ENCODE measurements at places on chromosomes 13 and 19.
A peak's percentile ranks its signal among the peaks of the same experiment; 100 is the strongest.

GRCh38 chr19:45457776-45458175 is 10.0 kb upstream of the FOSB start:
- no peak for DNase-seq

- no peak for DNase-seq
Measured at GRCh38 chr13:112347986-112348385, 28.2 kb upstream of the SPACA7 start.

DNA sequence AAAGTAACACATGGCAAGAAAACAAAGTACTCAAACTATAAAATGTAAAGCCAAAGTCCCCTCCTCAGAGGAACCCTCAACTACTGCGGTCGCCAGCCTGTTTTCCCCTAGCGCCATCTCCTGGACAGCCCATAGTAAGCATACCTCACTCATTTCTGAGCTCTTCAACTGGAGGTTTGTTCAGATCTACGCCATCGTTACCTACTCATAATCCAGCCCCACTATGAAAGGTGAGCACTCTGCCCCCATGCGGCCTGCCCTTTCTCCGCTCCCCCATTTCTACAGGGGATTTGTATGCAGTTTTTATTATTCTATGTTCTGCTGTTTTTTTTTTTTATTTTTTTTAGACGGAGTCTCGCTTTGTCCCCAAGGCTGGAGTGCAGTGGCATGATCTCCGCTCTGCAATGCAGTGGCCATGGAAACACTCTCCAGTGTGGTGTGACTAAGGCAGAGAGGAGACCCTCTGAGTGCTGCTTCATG is 26.2 kb downstream of the OPA3 start:
- peak; percentile 50 for DNase-seq

GRCh38 chr13:96996107-96996506 is 1.8 kb upstream of the OXGR1 start:
- DNase-seq = no peak

DNA sequence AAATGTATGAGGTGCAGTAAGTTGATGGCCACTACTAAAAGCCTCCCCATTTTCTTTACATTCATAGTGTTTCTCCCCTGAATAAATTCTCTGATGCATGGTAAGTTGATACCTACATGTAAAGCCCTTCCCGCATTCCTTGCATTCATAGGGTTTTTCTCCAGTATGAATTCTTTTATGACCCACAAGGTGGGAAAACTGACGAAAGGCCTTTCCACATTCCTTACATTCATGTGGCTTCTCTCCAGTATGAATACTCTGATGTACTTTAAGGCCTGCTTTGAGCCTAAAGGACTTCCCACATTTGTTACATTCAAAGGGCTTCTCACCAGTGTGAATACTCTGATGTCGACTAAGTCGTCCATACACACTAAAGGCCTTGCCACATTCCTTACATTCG is 20.5 kb downstream of the ZNF607 start:
- DNase-seq = no peak

GRCh38 chr13:74767050-74767449 is 632.8 kb upstream of the KLF12 start:
- no peak for DNase-seq

- DNase-seq = no peak
Measured at GRCh38 chr19:29683009-29683408, 17.7 kb downstream of the PLEKHF1 start.

DNA sequence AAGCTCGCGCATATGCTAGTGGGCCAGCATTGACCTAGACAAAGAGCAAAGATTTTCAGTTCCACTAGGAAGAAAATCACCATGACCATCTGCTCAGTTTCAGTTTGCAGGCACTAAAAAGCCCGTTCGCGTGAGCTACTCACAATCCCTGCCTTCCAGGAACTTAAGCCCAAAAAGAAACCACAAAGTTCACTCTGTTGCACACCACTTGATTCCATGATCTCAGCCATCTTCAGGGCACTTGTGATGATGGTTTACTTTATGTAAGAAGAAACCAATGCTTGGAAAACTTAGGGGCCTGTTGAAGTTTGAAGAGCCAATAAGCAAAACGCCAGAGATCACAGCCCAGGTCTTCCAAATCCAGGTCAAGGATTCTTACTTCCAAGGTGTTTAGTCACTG is 45.0 kb upstream of the SLC15A1 start:
- no peak for DNase-seq

DNA sequence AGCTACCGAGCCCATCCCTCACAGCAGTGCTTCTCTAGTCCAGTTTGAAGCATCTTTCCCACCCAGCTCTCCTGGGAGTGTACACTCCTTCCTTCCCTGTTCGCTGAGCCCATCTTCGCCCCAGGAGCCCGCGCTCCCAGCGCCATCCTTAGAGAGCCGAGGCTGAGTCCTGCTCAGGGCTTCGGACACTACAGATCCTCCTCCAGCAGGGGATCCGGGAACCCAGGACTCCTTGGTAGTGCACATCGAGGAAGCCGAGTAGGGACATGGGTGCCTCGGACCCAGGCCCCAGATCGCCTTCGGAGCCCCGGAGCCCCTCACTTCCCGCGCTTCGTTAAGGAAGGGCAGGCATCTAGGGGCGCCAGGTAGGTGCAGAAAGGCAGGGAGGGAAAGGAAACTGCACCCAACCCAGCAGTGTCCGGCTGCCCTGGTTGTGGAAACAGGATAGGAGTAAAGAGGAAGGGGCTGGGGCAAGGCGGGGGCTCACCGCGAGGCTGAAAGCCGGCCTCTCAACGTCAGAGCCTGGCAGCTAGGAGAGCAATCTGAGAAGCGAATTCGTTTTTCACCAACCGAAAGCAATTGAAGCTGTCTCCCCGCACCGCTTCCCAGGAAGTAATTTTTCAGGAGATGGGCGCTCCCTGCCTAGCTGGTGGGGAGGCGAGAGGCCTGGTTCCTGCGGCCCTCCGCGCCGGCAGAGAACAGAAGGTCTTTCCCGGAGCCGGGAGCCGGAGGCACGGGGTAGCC is 1.0 kb downstream of the PDX1 start:
- no peak for DNase-seq

DNA sequence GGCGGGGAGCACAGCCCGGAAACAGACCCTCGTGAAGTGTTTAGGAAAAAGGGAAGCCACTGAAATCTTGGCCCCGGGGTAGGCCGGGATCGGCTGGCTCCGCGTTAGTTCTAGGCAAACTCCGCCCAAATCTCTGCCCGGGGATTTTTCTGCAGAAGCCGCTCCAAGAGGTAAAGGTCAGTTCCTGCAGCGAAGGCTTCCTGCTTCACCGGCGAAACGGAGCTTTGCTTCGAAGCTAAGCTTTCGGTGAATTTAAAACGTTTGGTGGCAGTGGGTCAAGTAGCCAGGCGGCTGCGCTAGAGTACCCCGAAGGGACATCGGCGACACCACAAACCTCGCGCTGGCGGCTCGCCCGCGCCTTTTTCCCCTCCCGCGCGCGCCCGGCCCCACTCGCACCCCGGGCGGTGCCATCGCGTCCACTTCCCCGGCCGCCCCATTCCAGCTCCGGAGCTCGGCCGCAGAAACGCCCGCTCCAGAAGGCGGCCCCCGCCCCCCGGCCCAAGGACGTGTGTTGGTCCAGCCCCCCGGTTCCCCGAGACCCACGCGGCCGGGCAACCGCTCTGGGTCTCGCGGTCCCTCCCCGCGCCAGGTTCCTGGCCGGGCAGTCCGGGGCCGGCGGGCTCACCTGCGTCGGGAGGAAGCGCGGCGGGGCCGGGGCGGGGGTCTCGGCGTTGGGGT is 441 bp downstream of the GJB2 start:
- DNase-seq = no peak

DNA sequence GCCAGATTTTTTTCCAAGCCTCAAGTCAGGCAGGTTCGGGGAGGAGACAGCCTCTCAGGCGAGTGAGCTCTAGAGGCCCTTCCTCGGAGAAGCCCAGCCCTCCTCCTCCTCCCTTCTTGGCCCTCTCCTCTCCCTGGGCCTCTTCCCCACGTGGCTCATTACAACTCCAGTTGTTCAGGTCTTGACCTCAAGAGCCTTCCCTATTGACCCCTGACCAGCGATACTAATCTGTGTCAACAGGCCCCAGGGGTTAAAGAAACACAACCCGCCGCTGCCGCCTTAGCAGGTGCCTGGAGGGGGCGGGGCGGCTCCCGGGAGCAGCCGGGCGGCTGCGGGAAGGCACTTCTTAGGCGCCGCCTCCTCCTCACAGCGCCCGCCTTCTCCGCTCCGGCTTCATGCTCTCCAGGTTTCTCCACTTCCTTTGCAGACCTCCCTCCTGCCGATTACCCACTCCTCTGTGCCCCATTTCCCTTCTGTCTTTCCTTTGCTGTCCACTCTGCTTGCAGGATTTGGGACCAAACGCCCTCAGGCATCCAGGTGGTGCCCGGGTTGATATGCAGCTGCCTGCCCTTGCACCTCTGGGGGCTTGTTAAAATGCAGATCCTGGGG is 51.0 kb downstream of the LYL1 start:
- DNase-seq = no peak

GRCh38 chr13:112569821-112570220 is 18.1 kb downstream of the TUBGCP3 start:
- no peak for DNase-seq

DNA sequence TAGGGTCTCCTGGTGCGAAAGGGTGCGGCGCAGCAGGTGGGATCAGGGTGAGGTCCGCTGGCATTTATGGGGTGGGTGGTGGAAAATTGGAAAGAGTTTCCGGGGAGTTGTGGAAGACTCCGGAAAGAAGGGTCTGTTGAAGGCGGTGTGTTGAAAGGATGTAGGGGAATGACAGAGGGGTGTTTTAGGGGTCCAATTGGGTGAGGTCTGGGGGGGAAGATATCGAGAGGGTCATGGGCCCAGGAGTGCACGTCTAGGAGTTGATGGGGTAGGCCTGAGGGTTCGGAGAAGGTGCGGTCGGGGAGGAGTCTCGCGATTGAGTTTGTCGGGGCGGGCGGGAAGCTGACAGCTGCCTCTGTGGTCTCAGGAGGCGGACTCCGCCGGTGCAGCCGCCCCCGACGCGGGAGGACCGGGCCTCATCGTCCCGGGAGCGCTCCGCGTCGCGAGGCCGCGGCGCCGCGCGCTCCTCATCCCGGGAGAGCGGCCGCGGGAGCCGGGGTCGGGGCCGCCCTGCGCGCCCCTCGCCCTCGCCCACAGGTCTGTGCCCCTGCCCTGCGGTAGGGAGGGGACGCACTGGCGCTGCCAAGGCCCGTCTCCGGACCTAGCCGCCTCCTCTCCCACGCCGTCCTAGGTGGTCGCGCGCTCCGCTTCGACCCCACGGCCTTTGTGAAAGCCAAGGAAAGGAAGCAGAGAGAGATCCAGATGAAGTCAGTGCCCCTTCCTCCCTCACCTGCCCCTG is 7.0 kb downstream of the PGLYRP1 start:
- DNase-seq = no peak

GRCh38 chr13:106688940-106689339 is 121.0 kb upstream of the ARGLU1 start:
- no peak for DNase-seq

DNA sequence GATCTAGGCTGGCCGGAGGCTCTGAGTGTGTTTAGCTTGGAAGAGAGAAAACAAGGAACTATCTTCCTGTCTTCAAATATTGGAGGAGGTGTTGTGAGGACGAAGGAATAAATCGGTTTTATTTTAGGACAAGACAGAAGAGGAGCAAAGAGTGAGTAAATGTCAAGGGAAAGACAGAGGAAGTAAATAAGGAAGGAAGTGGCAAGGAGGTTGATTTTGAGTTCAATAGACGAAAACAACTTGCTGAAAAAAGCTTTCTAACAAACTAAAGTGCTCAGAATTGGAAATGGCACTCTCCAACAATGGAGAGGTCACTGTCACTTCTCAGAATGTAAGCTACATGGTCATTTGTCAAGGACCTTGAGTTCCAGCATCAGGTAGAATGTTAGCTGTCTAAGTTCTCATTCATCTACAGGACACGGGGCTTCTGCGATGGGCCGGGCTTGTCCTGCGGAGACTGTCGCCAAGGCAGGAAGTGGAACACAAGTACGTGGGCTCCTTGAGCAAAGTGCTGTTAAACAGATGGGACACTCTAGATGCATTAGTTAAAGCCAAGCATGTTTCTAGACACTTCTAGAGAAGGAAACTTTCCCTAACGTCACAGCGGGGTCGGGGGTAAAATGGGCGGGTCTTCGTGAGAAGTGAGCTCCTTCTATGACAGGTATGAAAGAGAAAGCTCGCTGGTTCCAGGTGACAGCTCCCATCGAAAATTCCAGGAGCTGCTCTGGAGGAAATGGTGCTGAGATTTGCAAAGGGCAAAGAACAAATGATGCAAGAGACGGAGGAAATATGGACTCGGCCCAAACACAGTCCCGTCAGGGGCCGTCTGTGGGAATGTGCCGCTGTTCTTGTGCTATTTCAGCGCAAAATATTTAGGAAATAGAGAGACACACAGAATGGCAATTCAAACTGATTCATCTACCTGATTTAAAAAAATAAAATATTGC is 103.9 kb upstream of the UBL3 start:
- DNase-seq = no peak

DNA sequence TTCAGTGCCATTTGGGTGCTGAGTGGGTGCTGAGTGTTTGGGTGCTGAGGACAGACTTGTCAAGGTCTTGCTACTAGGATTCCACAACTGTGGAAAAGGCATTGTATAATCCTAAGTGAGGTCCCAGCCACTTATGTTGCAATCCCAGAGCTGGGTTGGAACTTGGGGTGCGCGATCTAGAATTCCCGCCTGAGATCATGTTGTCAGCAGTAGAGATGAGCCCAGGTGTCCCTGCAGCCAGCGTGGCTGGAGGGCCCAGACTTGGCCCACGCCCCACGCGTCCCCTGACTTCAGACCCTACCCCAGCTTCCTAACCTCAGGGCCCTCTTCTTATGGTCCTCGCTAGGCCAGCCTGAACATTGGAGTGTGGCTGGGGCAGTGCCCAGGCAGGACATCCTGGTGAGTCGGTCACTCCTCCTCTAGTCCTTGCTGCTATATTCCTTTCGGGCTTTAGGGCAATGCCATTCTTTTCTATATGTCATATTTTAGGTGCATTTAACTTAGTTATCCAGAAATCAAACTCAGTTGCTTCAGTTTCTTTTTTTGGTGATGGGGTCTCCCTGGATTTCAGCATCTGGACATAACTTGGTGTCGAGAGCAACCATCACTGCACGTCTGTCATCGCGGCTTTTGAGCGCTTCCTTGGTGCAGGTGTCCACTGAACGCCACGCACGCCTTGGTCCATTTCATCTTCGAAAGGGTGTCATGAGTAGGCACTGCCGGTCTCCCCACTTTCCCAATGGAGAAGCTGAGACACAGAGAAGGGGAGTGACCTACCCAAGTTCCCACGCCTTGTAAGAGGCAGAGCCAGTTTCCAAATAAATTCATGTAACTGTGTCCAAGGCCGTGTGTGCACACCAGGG is 46.4 kb upstream of the F7 start:
- no peak for DNase-seq

GRCh38 chr13:77430377-77430951 is 103.6 kb upstream of the MYCBP2 start:
- DNase-seq = no peak

GRCh38 chr13:73000027-73000674 is 58.7 kb upstream of the KLF5 start:
- DNase-seq = no peak

- DNase-seq = no peak
Measured at GRCh38 chr13:44506251-44506650, 69.9 kb downstream of the TSC22D1 start.

- no peak for DNase-seq
Measured at GRCh38 chr13:78750735-78751134, 91.8 kb upstream of the OBI1 start.

DNA sequence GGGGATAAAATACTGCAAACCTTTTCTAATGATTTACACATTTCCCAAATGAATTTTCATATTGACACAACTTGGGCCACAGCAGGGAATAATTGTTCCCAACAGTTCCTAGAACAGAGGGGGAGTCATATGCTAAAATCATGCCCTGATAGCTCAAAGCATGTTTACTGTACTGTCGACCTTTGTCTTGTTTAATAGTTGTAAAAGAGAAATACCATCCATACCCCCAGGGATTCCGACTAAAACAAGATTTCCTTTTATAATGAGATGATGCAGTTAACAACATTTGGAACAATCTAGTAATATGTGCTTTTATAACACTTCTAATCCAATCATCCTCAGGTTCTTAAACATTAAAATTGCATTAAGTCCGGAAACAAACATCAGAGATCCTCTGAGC is 759.7 kb downstream of the OLFM4 start:
- DNase-seq = no peak
